ENCODE measurements at places on chromosomes 11 and 22.

- DNase-seq = no peak
Observed at GRCh38 chr11:125931116-125931515, 14.7 kb upstream of the VSIG10L2 start.

DNA sequence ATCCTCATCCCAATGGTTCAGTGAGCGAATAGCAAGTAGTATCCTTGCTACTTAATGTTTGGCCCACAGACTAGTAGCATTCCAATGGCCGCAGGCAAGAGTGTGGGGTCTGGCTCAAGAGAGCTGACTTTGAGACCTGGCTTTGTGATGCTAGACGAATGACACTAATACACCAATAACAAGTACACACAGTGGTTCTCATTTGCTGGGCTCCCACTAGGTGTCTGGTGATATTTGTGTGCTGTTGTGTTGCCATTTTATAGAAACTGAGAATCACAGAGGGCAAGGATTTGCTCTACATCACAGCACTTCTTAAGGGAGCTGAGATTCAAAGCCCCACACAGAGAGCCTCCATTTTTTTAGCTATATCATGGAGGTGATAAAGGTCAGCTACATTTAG is 351.2 kb downstream of the TENM4 start:
- no peak for DNase-seq

DNA sequence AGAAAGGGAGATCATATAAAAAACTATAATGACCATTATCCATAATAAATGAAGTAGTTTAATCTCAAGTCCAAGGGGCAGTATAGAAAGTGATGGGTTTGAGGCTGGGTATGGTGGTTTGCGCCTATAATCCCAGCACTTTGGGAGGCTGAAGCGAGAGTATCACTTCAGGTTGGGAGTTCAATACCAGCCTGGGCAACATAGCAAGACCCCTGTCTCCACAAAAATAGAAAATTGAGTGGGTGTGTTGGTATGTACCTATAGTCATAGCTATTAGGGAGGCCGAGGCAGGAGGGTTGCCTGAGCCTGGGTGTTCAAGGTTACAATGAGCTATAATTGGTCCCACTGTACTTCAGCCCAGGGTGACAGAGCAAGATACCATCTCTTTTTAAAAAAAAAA is 23.9 kb downstream of the MED17 start:
- DNase-seq = no peak

GRCh38 chr11:1303126-1303821 is 6.2 kb downstream of the TOLLIP start:
- no peak for DNase-seq

DNA sequence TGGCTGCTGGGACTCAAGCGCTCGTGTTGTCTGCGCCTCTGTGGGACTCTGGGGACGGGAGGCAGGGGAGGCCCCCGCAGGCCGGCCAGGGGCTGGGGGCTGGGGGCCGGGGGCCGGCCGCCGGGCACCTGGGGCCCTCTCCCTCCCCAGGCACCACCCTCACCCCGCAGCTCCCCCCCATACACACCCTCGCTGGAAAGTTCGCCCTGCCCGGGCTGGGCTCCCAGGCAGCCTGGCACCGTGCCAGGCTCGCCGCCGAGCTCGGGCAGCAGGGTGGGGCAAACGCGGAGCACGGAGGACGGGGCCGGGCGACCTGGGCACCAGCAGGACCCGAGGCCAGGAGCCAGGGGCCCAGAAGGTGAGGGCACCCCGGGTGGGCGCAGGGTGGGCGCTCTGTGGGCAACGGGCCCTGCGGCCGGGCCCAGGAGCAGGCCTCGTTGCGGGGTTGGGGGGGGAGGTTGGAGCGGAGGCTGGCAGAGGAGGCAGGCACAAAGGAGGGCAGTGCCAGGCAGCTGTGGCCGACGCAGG is 76.7 kb upstream of the WNT7B start:
- no peak for DNase-seq

- DNase-seq = no peak
Observed at GRCh38 chr22:22616636-22617035, 27.8 kb upstream of the GGTLC2 start.

DNA sequence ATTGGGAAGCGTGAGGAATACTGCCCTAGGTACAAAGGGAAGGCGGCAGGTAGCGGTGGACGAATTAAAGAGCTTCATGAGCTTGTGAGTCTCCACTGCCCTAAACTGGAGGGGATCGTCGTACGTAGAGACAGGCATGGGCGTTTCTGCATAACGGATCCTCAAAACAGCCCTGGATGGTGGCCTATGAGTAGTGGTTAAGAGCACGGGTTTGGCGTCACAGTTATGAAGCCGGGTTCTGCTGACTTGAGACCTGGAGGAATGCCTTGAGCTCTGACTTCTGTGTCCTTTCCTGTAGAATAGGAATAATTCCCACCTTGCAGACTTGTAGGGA is 335 bp downstream of the TMEM138 start:
- no peak for DNase-seq

DNA sequence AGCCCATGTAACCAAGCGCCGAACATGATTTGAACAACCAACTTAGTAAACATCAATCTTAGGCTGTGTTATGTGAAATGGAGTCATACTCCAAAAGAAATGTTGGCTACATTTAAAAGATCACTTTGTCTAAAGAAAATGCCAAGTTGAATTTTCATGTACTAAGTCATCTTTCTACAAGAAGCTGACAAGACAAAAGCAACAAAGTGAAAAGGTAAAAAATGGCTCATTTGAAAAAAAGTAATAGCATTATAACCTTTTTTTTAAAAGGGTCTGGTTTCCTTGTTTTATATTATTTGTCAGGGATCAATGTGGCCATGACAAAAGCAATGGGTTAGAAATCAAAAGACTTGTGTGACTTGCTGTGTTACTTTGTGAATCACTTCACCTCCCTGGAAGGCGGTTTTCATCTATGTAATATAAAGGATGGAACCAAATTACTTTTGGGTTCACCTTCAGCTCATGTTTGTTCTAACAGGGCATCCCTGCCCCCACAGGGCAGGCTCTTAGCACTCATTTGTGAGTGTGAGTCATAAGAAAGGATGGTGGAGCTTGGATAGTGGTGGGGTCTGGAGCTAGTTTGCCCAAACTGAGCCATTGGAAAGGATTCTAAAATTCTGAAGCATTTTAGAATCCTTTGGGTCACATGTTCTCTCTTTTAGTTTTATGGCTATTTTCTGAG is 131.9 kb upstream of the MTMR2 start:
- DNase-seq = no peak

DNA sequence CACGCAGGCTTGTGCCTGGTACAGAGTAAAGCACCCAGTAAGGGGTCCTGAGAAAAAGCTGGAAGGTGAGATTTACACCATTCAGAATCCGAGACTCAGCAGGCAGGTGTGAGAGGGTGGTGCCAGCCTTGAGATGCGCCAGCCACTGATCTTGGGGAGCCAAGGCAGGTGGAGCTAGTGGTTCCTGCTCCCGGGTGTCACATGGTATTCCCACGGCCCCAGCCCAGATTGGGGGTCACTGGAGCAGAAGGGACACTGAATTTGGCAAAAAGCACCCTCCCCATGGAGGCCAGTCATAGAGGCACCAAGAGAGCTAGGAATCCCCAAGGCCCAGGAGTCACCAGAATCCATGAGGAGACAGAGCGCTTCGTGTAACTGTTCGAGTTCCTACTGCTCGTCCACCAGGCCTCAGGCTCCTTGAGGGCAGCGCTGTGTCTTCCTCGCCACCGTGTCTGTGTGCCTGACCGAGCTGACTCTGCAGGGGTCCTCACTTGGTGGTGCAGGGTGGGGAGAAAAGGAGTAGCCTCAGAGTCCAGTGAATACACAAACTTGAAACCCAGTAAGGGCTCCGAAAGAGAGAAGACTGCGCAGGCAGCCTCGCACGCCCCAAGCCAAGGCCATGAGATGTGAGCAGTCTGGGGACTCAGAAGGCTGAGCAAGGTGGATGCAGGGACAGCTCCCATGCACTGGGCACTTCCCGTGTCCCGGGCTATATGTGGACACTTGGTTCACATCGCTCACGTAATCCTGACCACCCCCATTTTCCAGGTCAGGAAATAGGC is 28.2 kb downstream of the TOM1 start:
- DNase-seq = no peak

- DNase-seq = no peak
Observed at GRCh38 chr11:130710021-130710420, 206.3 kb downstream of the SNX19 start.

DNA sequence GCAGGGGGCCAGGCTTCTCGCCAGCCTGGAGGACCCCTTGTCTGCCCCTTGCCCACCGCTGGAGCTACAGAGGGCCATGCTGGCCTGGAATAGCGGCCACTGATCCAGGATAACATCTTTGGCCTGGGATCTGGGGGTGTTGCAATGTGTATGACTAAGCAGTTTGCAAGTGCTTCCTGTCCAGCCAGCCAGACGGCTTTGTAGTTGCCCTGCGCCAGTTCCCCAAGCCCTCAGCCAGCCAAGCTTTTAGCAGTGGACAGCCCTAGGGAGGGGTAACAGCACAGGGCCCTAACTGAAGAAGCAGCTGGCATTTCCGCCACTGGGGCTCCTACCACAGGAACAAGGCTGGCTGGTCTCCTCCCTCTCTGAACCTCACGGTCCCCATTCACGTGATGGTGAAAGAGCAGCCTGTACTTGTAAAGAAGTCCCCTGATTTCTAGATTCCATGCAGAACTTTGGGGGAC is 32.1 kb downstream of the UQCR10 start:
- DNase-seq = no peak

Data from stimulated activated CD8-positive, alpha-beta memory T cell treated with anti-CD3 and anti-CD28 coated beads, Interleukin-4, amount 100 ng/mL, for 1 hour (primary cell).